ENCODE measurements at places on chromosomes 13 and 19.
A peak's percentile ranks its signal among the peaks of the same experiment; 100 is the strongest.

- DNase-seq = no peak
Measured at GRCh38 chr13:62387647-62388046, 972.0 kb upstream of the PCDH20 start.

DNA sequence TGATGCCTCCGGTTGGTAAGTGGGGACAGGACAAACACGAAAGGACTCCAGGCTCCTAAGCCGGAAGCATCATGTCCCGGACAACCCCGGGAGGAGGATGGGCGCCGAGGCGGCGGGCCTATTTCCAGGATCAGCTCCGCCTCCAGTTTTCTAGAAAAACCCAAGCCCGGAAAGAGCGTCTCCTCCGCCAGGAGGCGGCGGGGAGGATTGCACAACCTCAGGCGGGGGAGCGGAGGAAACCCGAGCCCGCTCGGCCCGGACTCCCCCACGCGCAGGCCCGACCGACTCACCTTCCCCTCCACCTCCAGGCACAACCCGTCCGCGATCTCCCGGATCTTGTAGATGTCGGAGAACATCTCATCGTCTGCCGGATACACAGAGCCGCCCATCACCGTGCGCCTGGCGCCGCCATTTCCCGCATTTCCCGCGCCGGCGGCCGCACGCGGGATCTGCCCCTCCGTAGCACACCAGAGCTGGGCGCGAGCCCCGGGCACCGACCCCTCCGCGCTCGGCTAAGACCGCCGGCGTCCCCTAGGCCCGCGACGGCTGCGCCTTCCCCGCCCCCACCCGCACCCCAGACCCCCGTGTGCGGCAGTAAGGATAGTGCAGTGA lies 455 bp downstream of the TPT1 start:
- peak; percentile 83 for DNase-seq

DNA sequence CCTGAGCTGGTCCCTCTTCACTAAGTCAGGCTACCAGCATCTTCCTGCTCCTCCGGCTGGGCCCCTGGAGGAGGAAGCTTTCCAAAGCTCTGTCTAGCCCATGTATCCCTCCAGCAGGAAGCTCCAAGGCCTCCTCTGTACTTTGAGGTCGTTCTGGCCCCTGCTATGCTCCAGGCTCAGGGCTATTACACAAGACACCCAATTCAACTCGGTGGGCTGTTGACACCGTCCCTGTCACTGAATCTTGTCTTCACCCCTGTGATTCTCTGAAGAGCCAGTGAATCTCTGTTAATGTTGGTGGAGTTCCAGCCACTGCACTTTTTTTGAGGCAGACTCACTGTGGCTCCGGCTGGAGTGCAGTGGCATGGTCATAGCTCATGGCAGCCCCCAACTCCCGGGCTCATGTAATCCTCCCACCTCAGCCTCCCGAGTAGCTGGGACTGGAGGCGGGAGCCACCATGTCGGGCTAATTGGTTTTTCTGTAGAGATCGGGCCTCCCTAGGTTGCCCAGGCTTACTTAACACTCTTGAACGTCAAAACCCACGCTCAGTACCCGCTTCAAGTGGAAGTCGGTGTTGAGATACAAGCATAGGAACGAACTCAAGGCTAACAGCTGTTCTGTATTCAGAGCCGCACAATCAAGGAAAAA lies 512 bp upstream of the REX1BD start:
- no peak for DNase-seq

DNA sequence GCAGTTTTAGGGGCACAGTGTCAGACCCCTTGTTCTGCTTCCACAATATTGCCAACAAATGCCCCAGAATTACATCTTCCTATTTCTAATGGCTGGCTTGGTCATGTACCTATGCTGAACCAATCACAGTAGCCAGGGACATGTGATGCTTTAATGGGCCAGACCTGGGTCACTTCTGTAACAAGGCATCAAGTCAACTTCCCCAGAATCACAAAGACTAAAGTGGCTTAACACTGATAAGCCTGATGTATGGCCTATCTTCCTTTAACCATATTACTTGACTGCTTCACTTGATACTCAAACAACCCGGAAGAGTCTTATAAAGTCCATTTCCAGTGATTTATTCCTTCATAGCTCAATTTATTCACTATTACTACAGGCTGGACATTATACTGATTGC lies 19.6 kb downstream of the LNX2 start:
- DNase-seq = no peak

DNA sequence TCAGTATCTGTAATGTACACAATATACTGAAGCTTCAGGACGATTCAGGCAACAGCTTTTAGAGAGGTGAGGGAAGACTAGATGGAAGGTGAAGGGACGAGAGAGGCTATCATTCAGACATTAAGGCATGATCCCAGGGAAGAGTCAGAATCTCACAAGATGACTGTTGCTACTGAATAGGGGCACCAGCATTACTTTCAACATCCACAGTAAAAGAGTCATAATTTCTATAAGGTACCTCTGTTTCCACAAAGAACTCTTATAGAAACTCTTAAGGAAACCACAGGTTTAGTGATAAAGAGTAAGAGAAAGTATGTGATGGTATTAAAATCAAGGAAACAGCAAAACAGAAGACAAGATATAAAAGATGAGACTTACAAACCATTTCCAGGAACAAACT lies 23.0 kb downstream of the LCP1 start:
- no peak for DNase-seq

- no peak for DNase-seq
Measured at GRCh38 chr13:112955271-112955937, 13.6 kb upstream of the MCF2L start.

- DNase-seq = no peak
Measured at GRCh38 chr19:46886546-46887239, 25.9 kb downstream of the ARHGAP35 start.

DNA sequence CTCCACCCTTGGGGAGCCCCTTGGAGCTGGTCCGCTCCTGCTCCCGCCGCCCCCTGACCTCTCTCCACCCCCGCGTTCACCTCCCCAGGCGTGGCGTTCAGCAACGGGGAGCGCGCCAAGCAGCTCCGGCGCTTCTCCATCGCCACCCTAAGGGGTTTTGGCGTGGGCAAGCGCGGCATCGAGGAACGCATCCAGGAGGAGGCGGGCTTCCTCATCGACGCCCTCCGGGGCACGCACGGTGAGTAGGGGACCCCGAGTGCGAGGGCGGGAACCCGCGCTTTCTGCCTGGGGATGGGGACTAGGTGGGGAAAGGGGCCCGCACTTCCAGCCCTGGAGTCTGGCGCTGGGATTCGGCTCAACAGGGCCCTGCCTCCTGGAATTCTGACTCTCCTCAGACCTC lies 1.7 kb downstream of the CYP2A13 start:
- DNase-seq = no peak

DNA sequence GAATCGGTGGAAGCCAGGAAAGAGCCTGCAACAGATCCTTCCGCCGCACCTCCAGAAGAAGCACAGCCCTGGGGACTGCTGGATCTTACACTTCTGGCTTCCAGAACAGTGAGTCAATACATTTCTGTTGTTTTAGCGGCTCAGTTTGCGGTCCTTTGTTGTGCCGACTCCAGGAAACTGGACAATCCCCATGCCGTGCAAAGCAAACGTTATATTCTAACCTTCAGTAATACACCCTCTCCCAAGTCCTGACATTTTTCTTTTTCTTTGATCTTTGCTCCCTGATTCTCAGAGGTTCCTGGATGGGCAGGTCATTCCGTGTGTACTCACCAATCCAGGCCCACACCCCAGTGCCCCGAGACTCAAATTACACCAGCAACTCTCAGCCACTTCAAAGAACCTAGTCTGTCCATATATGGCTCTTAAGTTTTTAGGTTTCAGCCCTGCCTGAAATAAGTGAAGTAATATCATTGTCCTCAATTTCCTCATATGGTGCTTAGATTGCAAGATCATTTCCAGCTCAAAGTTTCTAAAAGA lies 387.1 kb upstream of the SGCG start:
- DNase-seq = peak; percentile 10

- DNase-seq = no peak
Measured at GRCh38 chr13:31843044-31843443, 103.7 kb downstream of the RXFP2 start.

DNA sequence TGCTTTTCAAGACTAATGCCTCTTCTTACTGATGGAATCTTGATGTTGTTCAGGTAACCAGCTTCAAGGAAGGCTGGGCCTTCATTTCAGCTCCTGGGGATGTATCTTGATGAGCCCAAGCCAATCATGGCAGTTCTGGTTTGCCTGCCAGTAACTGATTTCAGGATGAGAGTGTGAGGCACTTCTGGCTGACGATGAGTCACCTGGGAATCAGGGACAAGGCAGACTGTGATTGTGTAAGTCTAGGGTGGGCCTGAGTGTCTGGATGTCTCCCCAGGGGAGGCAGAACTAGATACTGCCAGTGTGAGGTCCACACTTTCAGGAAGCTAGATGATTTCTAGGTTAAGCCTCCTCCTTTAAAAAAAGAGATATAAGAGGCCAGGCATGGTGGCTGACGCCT lies 77.3 kb upstream of the KL start:
- DNase-seq = no peak

GRCh38 chr19:33114312-33114711 lies 17.6 kb upstream of the WDR88 start:
- DNase-seq = no peak

DNA sequence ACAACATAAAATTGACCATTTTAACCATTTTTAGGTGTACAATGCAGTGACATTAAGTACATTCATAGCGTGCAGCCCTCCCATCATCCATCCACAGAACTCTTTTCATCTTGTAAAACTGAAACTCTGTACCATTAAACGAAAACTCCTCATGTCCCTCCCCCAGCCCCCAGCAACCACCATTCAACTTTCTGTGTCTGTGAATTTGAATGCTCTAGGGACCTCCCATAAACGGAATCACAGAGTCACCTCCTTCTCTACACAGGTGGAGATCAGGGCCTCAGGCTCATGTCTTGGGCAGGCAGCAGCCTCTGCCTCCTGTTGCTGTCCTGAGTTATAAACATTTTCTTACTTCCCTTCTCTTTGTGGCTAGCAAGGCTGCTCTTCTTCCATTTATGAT lies 7.3 kb upstream of the CCNE1 start:
- DNase-seq = no peak

DNA sequence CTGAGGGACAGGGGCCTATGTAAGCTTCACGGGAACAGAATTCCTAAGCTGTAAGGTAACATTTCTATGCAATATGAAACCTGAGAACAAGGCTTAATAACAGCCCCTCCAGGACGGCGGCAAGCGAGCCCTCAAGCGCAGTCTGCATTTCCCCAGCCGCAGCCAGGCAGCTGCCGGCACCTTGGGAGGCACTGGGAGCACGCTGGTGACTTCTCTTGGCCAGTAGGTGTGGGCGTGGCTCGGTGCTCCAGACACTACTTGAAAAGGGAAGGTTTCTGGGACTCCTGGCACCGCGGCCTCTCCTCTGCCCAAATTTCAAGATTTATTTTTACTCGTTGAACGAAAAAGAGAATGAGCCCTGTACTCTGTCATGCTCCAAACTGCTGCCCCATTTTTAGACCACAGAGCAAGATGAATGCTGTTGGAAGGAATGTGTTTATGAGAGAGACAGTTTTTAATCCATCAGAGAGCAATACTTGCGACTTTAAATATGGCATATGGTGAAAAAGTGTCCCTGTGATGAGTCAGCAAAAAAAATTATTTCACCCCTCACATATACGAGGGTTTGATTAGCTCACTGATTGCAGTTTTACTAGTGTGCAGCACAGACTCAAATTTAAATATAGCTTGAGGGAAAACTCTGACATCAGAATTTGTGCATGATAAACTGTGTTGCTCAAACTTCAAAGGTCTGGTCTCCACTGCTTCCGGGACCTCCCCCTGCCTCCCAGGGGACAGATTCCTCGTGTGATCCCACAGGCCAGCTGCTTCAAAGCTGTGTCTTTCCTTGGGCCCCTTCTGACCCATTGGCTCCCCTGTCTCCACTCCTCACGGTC lies 81.2 kb downstream of the COL4A2 start:
- peak; percentile 92 for DNase-seq

GRCh38 chr19:38049105-38049649 lies 142.2 kb downstream of the SIPA1L3 start:
- no peak for DNase-seq

GRCh38 chr19:13872695-13873389 lies 4.1 kb upstream of the NANOS3 start:
- DNase-seq = peak; percentile 15

DNA sequence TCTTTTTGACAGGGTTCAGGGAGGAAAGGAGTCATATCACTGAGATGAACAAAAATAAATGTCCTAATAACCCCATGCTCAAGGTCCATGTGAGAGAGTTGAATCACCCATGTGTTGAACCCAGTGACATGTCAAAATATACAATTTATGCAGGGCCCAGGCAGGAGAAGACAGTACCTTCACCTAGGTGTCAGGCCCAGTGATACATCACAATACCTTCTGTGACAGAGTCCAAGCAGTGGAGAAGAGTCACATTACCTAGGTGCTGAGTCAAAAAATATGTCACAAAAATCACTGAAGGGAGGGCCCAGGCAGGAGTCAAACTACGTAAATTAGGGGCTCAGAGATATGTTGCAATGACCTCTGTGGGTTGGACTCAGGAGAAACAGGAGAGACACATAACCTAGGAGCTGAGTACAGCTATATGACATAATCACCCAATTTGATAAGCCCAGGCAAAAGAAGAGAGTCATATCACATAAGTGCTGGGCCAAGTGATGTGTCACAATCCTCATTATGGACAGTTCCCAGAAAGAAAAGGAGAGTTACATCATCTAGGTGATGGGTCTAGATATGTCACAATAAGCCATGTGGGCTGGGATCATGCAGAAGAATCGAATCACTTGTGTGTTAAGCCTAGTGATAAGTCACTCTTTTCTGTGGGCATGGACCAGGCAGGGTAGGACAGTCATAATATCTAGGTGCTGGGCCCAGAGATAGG lies 13.8 kb upstream of the ZNF724 start:
- no peak for DNase-seq

GRCh38 chr19:45351401-45351952 lies 10.9 kb downstream of the KLC3 start:
- no peak for DNase-seq

DNA sequence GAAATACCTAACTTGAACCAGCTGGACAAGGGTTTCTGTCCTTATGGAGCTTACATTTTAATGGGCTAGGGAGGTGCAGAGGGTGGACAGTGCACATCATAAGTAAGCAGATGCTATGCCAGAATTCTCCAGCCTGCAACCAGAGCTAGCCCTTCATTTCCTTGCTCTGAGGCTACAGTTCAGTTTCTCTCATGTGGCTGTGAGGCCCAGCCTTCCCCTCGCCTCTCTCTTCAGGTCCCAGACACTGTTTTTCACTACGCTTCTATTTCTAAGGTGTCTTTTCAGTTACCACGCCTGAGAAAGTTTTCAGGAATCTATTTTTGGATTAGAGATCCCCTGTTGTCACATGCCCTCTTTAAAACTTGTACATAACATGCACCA lies 141.9 kb downstream of the PCCA start:
- no peak for DNase-seq

GRCh38 chr13:100176801-100177400 lies 88.0 kb downstream of the PCCA start:
- DNase-seq = peak; percentile 31

GRCh38 chr13:97239943-97240787 lies 18.0 kb downstream of the MBNL2 start:
- DNase-seq = no peak

GRCh38 chr19:41500443-41500842 lies 57.5 kb downstream of the ERICH4 start:
- no peak for DNase-seq

- DNase-seq = no peak
Measured at GRCh38 chr19:13906910-13907309, 909 bp downstream of the CC2D1A start.
